ELF-1 (cell line): ENCODE measurements at places on chromosomes 2 and 18.
A peak's percentile ranks its signal among the peaks of the same experiment; 100 is the strongest.

DNA sequence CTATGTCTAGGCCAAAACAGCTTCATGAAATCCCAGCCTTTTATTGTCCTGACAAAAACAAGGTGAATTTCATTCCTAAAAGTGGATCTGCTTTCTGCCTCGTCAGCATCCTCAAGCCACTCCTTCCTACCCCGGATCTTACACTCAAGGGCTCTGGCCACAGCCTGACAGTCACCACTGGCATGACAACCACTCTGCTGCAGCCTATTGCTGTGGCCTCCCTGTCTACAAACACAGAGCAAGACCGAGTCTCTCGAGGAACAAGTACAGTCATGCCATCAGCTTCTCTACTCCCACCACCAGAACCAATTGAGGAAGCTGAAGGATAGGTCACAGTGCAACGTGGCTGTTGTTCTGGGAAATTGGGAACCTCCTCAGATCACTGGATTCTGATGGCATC lies 106.1 kb downstream of the ICA1L start:
- no peak for DNase-seq

- no peak for DNase-seq
Observed at GRCh38 chr2:27186613-27187345, 25.1 kb upstream of the ATRAID start.

DNA sequence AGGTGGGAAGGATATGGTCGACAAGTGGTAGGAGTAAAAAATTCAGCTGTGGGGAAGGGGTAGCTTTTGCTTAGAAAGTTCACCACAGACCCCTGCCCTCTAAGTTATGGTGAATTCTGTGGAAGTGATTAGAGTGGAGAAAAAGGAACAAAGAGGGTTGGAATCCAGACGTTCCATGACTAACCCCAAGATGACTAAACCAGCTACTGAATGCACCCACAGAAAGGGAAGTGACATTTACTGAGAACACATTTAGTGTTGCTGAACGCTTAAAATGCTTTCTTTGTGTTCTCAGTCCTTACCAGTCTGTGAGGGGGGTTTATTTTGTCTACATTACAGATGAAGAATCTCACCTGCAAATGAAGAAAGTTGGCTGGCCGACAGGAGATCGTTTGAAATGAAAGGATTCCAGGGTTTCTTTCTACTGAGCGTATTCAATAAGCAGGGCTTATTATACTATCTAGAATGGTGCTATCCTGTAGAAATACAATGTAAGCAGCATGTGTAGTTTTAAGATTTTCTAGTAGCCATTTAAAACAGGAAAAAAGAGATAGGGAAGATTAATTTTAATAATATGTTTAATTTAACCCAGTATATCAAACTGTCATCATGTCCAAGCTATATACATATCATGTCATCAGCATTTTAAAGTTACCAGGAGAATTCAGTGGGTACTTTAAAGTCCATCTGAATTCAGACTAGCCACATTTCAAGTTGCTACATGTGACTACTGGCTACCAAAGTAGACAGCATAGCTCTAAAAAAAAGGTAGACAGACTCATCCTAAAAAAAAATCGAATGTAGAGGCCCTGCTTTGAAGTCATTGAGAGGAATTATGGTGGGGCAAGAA lies 60.1 kb downstream of the LIMS1 start:
- DNase-seq = no peak

GRCh38 chr18:43312891-43313290 lies 35.6 kb upstream of the SYT4 start:
- DNase-seq = no peak

- DNase-seq = no peak
Observed at GRCh38 chr18:36211612-36212065, 24.3 kb downstream of the MOCOS start.

DNA sequence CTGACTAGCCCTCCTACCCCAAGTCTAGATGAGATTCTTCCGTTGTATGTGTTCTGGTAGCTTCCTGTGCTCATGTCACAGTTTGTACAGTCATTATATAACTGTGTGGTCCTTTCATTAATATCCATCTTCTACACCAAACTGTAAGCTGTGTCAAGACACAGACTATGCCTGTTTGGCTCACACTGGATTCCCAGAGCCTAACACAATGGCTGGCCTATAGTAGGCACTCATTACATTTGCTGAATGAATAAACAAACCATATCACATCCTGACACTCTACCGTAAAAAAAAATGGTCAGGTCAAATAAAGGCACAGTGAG lies 72.6 kb downstream of the ANKRD44 start:
- no peak for DNase-seq

DNA sequence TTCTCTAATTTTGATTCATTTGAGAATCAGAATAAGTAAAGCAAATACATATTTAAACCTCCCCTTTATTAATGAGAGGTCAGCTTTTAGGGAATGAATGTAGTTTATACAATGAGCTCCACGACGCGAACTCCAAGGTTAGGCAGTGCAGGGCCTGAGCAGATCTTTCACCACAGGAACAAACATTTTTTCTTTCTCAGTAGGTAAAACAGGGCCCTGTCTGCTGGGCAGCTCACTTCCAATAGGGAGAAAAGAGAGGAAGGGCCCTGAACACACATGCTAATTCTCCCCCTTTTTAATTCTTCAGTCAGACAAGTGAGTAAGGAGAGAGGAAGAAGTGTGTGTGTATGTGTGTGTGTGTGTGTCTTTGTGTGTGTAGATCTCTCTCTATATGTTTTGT lies 682.4 kb upstream of the TMEFF2 start:
- DNase-seq = no peak

DNA sequence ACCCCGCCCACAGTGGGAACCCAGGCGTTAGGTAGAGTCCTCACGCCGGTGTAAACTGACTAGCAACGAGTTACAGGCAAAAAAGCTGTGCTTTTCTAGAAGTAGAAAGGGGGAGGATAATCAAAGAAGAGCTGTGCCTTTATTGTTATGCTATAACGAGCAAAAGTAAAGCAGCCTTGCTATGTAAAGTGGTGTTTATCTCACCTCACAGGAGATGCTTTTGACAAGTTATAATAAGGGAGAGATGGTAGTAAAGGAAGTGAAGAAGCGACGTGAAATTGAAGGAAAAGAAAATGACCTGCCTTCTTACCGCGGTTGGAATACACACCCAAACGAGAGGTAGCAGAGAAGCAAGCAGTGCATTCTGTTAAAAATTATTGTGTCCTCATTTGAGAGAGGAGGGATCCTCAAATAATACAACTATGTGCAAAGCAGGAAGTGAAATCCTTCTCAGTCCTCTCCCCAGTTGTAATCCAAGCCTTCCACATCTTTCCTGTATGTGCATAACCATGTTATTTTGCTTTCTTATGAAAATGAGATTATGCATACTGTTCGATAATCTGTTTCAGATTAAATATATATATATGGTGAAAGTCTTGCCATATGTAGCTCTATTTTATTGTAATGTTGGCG lies 962 bp downstream of the TANK start:
- peak; percentile 5 for DNase-seq

DNA sequence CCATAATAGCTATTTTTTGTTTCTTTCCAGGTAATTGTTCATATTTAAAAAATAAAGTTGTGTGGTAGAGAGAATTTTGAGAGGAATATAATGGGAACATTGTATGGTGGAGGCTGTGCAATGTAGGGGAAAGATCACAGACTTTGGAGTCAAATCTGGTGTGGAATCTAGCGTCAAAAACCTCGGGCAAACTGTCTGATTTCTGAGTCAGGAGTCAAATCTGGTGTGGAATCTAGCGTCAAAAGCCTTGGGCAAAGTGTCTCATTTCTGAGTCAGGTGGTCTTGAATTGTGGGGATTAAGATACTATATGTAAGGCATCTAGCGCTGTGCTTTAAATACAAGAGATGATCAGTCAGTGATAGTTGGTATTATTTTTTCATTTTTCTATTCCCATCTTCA lies 5.1 kb downstream of the PTPN4 start:
- DNase-seq = no peak

DNA sequence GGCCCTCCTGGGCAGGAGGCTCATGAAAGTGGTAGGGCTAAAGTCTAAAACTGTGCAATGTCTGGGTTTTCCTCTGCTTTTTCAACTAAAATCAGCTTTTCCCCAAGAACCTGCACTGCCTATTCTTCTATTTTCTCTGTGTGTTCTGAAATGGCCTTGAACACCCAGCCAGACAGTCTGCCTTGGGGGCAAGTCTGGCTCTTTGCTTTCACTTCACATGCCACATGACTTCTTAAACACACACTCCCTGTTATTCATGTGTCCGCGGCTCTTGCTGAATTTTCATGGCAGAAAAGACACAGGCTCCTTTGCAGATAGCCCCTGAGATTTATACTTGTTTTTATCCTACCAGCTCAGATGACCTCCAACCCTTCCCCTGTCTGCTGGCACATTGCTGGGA lies 10.6 kb upstream of the RPIA start:
- DNase-seq = no peak

DNA sequence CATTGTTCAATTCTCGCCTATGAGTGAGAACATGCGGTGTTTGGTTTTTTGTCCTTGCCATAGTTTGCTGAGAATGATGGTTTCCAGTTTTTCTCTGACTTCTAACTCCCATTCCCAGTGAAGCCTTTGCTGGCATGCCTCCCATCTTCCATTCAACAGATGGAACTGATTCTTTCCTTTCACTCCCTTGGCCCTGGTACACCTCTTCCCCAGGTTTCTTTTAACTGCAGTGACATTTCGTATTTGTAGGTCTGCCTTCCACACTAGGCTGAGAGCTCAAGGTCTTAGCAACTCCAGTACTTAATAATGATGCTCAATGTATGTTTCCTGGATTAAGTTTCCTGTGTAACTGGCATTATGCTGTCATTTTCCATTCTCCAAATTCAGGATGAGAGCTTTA lies 48.5 kb downstream of the GAREM1 start:
- DNase-seq = no peak

DNA sequence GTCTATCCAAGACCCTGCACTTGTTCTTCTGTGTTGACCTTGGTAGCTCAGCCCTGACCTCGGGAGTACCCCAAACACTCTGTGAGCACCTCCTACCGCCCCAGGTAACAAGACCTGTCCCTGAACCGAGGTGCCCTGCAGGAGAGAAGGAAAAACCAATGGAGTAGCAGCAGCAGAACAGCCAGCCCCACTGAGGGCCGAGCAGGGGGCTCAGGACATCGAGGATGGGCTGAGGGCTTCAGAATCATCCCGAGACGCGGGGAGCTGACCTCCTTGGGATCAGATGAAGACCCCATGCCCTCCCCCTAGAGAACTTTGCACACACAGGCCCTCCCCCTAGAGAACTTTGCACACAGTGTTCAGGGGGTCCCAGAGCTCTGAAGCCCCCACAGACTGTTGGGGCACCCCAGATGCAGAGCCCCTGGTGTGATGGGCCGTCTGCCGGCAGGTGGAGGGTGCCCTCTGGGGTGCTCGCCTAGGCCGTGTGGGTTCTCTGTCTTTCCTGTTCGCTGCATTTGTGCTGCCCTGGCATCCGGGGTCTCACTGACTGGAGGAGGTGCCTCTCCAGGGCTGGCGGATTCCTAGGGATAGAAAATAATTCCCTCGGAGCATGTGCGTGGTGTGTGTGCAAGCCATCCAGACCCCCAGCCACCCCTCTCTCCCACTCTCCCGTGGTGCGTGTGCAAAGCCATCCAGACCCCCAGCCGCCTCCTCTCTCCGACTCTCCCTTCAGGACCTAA lies 189.1 kb downstream of the TWIST2 start:
- no peak for DNase-seq
